ENCODE measurements at places on chromosomes 7 and 10.

DNA sequence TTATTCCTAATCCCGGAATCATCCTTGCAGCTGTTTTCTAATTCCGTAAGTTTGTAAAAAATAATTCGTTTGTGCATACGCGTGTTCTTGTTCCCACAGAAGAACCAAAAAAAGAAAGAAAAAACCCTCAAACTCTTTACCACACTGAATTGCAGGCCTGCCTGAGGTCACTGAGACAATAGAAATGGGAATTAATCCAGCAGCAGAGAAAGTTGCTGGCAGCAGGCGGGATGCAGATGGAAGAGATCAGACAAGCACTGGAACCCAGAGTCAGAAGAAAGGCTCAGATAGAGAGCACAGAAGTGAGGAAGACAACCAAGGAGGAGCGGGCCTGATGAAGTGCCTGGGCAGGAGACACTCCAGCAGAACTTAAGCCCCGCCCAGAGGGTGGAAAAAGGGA, 141.5 kb upstream of the VWC2 start:
- no peak for DNase-seq

DNA sequence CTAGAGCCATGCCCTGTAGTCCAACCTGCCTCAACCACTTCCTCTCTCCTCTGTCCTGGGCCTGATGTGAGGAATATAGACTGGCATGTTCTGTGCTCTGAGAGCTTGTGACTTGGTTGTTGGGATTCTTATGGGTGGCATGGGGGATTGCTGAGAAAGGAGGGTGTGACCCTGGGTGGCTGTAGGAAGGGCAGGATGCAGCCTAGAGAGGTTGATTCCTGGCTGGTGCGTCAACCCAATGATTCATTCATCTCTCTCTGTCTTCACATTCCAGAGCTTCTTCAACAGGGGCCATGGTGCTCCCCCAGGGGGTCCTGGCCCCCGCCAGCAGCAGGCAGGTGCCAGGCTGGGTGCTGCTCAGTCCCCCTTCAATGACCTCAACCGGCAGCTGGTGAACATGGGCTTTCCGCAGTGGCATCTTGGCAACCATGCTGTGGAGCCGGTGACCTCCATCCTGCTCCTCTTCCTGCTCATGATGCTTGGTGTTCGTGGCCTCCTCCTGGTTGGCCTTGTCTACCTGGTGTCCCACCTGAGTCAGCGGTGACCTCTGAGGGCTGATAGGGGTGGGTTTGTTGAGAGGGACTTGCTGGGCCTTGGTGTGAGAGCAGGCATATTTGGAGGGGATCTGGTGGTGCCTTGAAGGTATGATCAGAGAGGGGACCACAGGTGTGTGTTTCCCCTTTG, 2.6 kb downstream of the FAM241B start:
- DNase-seq = no peak

- DNase-seq = no peak
Observed at GRCh38 chr7:104127204-104127603, 80.6 kb downstream of the ORC5 start.

GRCh38 chr7:93392984-93393383, 160.8 kb downstream of the VPS50 start:
- no peak for DNase-seq

DNA sequence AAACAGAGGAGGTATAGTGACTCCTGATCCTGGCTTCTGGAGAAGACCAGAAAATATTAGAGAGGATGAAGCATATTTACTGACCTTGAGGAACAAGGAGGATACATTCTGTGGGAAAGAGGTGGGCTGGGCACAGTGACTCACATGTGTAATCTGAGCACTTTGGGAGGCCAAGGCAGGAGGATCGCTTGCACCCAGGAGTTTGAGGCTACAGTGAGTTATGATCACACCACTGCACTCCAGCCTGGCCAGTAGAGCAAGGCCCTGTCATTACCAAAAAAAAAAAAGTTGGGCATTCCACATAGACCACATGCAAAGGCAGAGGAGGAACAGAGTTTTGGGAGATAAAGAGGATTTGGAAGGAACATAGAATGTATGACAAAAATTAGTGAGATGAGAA, 4.4 kb upstream of the ACBD5 start:
- DNase-seq = no peak

DNA sequence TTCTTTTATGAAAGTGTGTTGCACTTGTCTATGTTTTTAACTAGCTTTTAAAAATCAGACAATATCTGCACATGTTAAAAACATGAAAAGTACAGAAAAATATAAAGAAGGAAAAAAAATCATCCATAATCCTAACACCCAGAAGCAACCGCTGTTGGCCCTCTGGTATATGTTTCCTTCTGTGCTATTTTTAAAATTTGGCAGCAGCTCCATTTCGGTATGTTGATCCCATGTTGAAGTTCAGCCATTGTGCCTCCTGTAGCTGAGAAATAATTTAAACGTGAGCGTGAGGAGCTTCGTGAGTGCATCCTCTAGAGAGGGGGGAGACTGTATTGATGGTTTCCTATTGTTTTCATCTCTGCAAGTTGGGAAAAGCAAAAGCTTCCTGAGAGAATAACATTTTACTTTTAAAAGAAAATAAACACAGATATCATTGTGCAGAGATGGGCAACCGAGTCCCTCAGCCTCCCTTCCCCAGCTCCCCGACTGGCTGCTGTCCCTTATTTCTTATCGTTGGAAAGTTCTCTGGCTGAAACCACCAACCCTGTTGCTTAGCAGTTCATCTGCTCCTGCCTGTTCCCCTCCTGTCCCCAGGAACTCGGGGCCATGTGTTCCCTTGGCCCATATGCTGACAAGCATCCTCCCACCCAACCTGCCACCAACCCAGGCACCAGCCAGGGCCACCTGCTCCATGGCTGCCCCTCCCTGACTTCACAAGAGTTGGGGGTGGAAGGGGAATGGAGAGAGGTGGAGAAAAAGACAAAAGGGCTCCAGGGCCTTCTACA, 499.1 kb upstream of the PODXL start:
- DNase-seq = no peak

- DNase-seq = no peak
Observed at GRCh38 chr10:15092855-15093408, 4.2 kb upstream of the RPP38 start.

GRCh38 chr10:104056619-104057273, 28.9 kb downstream of the COL17A1 start:
- no peak for DNase-seq

DNA sequence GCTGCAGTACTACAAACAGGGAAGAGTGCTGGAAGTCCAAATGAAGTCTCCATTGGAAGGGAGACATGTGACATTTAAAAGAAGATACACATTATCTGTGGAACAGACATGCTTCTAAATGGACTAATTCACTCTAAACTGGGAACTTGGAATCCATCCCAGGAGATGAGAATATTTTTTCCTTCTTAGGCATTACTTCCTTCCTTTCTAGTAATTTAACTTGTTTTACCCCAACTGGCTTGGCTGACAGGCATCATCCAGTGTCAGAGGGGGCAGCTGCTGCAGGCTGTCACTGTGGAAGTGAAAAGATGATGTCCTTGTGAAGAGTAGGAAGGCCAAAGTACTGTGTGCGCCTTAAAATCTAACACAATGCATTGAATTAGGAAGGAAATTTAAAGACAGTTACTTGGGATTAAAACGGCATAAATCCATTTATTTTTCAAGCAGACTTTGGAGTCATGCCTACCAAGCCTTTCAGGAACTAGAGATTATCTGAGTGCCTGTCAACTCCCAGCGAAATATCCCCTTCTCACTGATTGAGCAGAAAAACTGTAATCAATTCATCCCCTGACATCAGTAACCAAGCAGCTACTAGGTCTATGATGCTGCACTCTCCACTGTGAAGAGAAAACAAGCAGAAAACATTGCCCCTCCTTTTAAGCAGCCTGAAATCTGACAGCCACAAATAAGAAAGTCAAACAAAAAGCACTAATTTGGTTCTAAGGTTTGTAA, 161.2 kb downstream of the DGKI start:
- DNase-seq = no peak

DNA sequence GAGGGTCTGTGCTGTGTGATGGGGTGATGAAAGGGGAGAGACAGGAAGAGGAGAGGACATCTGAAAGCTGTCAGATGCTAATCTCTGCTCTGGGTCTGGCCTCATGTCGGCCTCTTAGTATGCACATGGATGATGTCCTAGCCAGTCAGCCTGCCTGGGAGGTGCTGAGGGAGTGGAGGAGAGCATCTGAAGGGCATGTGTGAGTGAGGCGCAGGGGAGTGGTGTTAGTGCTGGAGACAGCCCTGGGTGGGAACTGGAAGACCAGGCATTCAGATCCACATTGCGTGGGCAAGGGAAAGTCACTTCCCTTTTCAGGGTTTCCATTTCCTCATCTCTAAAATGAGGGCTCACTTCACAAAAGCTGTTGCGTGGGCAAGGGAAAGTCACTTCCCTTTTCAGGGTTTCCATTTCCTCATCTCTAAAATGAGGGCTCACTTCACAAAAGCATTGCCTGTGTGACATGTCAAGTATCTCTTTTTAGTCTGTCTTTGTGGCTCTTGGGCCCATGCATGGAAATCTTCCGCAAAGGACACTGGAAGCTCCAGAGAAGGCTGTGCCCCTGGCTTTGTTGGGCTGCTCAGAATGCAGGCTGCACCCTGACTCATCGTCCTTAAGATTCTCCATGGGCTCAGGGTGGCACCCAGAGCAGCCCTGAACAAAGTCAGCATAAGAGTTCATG, 10.0 kb downstream of the SFTPD start:
- DNase-seq = peak; percentile 30

- no peak for DNase-seq
Observed at GRCh38 chr7:91656541-91657482, 223.7 kb downstream of the MTERF1 start.

- no peak for DNase-seq
Observed at GRCh38 chr10:114973306-114973705, 35.3 kb downstream of the TRUB1 start.

DNA sequence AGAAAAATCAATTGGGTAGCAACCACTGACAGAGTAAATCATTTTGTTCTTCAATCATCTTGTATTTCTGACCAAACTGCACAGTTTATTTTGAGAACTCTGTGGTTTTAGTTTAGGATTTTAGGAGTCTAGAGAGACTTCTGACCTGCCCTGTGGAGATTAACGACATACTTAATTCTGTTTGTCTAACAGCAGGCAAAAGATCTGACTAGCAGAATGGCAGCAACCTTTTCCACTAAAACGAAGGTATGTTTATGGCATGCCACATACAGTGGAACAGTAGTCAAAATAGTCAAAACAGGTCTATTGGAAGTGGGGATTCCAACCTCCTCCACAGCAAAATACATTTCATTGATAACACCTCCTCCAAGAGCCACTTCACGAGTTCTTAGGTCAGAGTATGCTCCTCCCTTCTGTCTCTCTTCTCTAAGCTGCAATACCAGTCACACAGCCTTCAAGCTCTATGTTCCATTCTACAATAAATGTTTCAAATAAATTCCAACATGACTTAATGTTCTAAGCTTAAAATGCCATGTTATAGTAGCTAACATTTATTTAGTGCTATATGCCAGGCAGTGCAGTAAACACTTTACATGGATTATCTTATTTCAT, 34.4 kb downstream of the NRCAM start:
- DNase-seq = no peak

DNA sequence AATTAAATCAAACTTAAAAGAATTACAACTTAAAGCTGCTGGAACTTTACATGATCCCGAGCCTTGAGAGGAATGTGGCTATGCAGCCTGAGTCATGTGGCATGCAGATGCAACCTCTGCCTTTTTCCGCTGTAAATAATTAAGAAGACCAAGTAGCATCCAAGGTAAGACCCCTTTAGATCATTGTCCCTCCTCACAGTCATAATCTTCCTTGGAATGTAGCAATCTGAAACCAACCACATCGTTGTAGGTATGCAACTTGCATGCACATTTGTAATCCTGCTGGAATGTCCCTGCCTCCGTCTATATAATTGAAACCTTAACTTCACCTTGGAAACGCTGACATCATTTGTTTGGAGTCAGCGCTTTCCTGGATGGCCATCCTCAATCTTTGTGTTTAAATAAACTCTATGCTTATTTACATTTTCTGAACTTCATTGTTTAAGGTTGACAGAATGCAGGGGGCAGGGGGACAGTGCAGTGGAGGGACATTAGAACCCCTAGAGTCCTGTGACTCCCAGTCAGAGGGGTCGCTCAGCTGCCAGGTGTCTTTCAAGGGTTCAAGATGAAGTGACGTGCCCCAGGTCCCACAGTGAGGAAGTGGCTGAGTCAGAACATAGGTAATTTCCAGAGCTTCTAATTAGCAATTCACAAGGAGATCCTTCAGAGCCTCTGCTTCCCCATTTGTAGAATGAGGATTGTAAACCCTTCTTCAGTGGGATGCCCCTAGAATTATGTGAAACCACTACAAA, 110.7 kb downstream of the RALA start:
- peak; percentile 28 for DNase-seq

DNA sequence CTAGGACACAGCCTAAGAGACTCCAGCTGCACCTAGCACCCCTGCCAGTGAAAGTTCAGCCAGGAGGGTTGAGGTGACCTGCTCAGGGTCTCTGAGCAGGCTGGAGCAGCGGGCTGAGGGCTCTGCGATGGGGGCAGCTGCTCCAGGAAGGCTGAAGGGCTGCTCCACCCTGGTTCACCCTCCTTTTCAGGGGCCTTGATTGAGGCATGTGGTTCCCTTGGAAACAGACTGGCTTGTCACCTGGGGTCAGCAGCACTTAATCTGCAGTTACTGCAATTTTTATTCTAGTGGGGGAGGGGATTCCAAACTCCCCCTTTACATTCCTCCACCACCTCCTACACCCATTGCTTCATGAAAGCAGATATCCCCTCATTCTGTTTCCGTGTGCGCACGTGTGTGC, 85.3 kb upstream of the UNC5B start:
- no peak for DNase-seq

GRCh38 chr7:83413424-83413823, 235.5 kb downstream of the SEMA3E start:
- DNase-seq = no peak

DNA sequence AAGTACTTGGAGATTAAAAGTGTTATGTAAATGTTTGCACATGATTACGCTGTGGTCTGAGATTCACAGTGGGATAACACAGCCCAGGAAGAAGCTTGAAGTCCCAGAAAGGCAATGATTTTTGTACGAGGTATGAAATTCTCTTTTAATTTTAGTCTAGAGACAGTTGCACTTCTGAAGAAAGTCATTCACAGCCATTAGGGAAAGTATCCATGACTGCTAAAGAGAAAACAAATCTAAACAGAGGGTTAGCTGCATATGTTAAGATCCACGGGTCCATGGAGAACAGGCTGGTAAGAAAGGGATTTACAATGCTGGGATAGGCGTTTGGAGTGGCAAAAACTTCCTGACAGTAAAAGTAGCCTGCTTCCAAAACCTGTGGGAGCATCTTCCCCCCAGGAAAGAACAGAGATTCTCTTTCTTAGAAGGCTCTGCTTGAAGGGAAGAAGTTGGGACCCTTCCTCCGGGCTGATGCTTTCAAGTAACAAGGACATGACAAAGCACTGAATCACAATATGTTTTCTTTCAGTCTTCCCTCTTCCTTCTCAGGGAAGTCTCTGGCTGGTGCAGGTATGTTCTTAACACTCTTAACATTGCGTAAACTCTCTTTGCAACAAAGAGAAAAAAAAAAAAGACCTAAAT, 220.8 kb upstream of the CELF2 start:
- DNase-seq = no peak

DNA sequence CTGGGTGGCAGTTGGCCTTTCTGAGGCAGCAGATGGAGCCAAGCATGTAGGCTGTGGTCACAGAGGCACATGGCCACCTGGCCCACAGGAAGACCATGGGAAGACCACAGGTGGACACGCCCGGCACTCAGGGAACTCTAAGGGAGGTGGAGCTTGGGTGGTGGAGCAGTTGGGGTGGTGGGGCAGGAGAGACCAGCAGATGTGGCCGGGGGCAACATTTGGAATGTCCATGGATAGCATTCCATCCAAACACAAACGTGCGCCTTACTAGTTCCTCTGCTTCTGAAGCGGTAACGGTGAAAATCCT, 290.9 kb downstream of the PTPRN2 start:
- no peak for DNase-seq

- DNase-seq = no peak
Observed at GRCh38 chr7:16770657-16771329, 17.2 kb downstream of the TSPAN13 start.

Measured in activated naive CD8-positive, alpha-beta T cell treated with anti-CD3 and anti-CD28 coated beads, Interleukin-2, amount 50 U/mL, for 24 hours (primary cell).